HepG2 (cell line): ENCODE measurements at places on chromosomes 6 and 20. TPM values are rescaled to one million over a fixed set of nuclear protein-coding genes. Genes with fewer than 3 reads are reported as not detected.

DNA sequence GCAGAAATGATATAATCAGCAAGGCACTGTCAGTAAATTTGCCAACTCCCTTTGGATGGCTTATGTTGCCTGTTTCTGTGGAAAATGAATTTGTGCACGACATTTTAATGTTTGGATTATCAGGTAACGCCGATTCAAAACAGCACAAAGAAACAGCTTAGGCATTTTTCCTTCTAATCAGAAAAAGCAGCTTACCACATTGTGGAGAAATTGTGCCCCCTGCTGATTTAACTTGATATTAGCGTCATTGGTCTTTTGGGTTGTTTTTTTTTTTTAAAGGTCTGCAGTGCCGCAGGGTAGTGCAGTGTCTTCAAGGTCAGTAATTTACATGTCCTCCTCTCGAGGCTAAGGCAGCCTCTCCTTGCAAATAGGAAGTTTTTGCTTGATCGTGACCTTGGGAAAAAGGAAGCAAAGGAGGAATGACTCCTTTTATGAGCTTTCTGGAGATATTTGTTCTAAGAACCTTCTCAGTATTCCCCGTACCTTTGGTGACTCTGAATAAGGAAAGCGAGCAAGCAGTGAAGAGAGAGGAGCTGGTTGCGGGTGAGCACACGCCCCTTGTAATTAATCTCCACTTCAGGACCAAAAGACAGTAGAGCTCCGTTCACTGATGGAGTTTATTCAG lies 79.1 kb downstream of the ELOVL4 start:
- H3K27ac ChIP-seq = no peak overlapping the region
- no peaks in the 10 kb centered on the region for H3K27me3 ChIP-seq
- peak; percentile 54 for DNase-seq

DNA sequence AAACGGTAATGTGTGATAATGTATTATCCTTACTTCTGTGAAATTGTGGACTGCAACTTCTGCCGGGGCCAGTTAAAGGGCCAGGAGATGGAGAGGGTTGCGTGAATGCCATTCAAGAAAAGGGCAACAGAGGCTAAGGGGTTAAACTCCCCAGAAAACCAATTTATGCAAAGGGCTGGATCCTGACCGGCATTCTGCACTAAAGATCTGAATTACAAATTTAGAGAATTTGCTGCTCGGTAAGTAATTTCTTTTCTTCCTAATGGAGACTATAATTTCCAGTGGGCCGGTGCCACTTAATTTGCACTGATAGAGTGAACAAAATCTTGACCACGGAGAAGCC lies 130.1 kb downstream of the BCAS1 start:
- no peak overlapping the region for H3K27ac ChIP-seq
- no peaks in the 10 kb centered on the region for H3K36me3 ChIP-seq
- H3K4me1 ChIP-seq = peaks cover 80% of the 10 kb centered on the region
- H3K27me3 ChIP-seq = no peaks in the 10 kb centered on the region; the same call in 2 of the 3 replicates
- H3K4me3 ChIP-seq = no peak overlapping the region

GRCh38 chr20:20549704-20550103 lies 162.7 kb downstream of the RALGAPA2 start:
- H3K27ac ChIP-seq = no peak overlapping the region
- H3K4me3 ChIP-seq = no peak overlapping the region
- DNase-seq = peak; percentile 31
- H3K27me3 ChIP-seq = no peaks in the 10 kb centered on the region
- H3K36me3 ChIP-seq = peaks cover 6% of the 10 kb centered on the region
- H3K4me1 ChIP-seq = peaks cover 58% of the 10 kb centered on the region

C6orf89 gene
- total RNA-seq = 23.9 and 32.2 TPM in 2 replicates

DNA sequence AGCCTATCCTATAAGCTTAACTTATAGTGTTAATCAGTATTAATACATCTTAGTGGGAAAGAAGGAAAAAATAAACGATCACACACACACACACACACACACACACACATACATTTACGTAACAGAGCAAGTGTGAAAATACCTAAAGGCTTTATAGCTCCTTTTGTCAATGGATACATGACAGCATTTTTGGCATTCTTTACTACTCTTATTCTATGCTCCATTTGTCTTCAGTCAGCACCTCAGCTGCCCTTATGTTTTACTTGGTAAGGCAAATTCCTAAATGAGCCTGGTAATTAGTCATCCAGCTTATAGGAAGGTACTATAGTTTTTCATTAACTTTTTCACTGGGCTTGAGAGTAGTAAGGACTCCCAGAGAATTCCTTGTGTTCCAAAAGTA lies 25.1 kb upstream of the SLC17A3 start:
- peak; percentile 43 for DNase-seq
- H3K27ac ChIP-seq = peak overlapping the region; percentile 61
- H3K4me1 ChIP-seq = peaks cover 54% of the 10 kb centered on the region
- H3K36me3 ChIP-seq = no peaks in the 10 kb centered on the region
- H3K27me3 ChIP-seq = no peaks in the 10 kb centered on the region

DNA sequence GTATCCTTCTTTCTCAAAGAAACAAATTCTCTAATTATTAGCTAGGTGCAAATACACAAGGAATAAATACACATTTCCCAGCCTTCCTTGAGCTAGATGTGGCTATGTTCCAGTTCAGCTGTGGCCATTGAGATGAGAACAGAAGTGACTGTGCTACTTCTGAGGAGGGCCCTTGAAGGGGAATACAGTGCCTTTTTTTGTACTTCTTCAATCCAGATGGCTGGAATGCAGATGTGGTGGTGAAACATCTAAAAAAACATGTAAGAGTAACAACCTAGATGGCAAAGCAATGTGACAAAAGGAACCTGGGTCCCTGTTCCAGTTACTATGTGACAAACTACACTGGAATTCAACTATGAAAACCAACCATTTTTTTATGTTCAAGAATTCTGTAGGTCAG lies 115.4 kb upstream of the DST start:
- no peak overlapping the region for H3K4me3 ChIP-seq
- no peak for DNase-seq
- H3K27me3 ChIP-seq = no peaks in the 10 kb centered on the region
- no peaks in the 10 kb centered on the region for H3K36me3 ChIP-seq
- no peak overlapping the region for H3K27ac ChIP-seq

AP5S1 gene
- 23.2 and 23.7 TPM in 2 replicates for total RNA-seq

ADISSP gene
- 70.0 and 90.6 TPM in 2 replicates for total RNA-seq

CPNE5 gene
- not detected in 2 replicates for total RNA-seq

GRCh38 chr6:110034667-110035036 lies 56.5 kb downstream of the GPR6 start:
- H3K4me1 ChIP-seq = peaks cover 15% of the 10 kb centered on the region
- no peak for DNase-seq
- H3K36me3 ChIP-seq = no peaks in the 10 kb centered on the region
- no peak overlapping the region for H3K27ac ChIP-seq
- no peaks in the 10 kb centered on the region for H3K27me3 ChIP-seq
- no peak overlapping the region for H3K4me3 ChIP-seq

GRCh38 chr20:41559658-41560057 lies 58.5 kb downstream of the CHD6 start:
- H3K27me3 ChIP-seq = no peaks in the 10 kb centered on the region
- H3K27ac ChIP-seq = no peak overlapping the region
- no peak for DNase-seq
- no peak overlapping the region for H3K4me3 ChIP-seq
- peaks cover 54% of the 10 kb centered on the region for H3K4me1 ChIP-seq

SRSF12 gene
- 1.9 TPM in 2 replicates for total RNA-seq

- H3K36me3 ChIP-seq = no peaks in the 10 kb centered on the region
- DNase-seq = no peak
- no peaks in the 10 kb centered on the region for H3K27me3 ChIP-seq
- H3K4me3 ChIP-seq = no peak overlapping the region
Observed at GRCh38 chr20:39453890-39454289, 491.7 kb downstream of the DHX35 start.

- no peak overlapping the region for H3K4me3 ChIP-seq
- H3K27me3 ChIP-seq = peaks cover 27% of the 10 kb centered on the region; the same call in 1 of the 3 replicates
- no peak for DNase-seq
- no peak overlapping the region for H3K27ac ChIP-seq
Observed at GRCh38 chr20:889106-889505, 27.0 kb downstream of the ANGPT4 start.

- no peaks in the 10 kb centered on the region for H3K27me3 ChIP-seq
- H3K4me3 ChIP-seq = no peak overlapping the region
- H3K27ac ChIP-seq = no peak overlapping the region
- H3K4me1 ChIP-seq = no peaks in the 10 kb centered on the region
- no peak for DNase-seq
- no peaks in the 10 kb centered on the region for H3K36me3 ChIP-seq
Observed at GRCh38 chr6:39170860-39171259, 55.9 kb upstream of the SAYSD1 start.

LAMA2 gene
- 0.11 and 0.91 TPM in 2 replicates for total RNA-seq

DNA sequence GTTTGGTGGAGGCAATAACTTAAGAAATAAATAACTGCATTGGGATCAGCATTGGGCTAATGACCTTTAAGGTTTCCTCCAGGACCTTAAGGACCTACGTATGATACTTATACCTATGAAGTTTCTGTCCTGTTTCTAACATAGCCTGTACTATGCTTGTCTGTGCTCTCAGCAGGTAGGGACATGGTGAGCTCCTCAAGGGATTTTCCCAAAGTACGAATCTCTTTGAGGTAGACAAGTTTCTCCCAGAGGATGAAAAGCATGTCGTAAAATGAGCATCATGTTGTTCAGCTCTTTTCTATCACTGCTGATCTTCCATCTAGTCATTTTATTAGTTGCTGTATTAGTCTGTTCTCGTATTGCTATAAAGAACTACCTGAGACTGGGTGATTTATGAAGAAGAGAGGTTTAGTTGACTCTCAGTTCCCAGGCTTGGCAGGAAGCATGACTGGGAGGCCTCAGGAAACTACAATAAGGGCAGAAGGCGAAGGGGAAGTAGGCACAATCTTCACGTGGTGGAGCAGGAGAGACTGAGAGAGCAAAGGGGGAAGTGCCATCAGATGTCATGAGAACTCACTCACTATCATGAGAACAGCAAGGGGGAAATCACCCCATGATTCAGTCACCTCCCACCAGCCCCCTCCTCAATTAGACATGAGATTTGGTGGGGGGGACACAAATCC lies 77.8 kb upstream of the TGM3 start:
- no peak for DNase-seq
- H3K4me1 ChIP-seq = no peaks in the 10 kb centered on the region
- no peak overlapping the region for H3K27ac ChIP-seq
- no peaks in the 10 kb centered on the region for H3K27me3 ChIP-seq
- H3K36me3 ChIP-seq = no peaks in the 10 kb centered on the region
- H3K4me3 ChIP-seq = no peak overlapping the region

GRCh38 chr6:1181939-1182605 lies 129.8 kb upstream of the FOXQ1 start:
- peak overlapping the region; percentile 52 for H3K27ac ChIP-seq
- H3K36me3 ChIP-seq = peaks cover 9% of the 10 kb centered on the region; the same call in 2 of the 3 replicates
- no peak for DNase-seq

DNA sequence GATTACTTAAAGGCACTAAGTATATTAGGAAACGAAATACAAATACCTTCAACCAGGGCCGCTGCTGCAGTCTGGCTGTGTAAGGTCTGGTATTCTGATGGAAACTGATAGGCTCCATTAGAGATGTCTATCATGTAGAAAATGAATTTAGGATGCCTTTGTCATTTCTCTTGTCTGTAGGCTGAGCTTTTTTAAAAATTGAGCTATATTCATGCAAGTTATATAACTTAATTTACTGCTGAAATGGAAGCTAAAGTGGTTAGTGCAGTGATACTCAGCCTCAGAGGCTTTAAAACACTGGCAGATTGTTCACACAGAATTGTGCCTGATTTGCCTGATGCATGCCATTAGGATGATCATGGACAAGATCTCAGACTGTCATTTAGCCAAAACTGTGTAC lies 286.2 kb upstream of the QKI start:
- DNase-seq = no peak
- H3K4me3 ChIP-seq = no peak overlapping the region
- H3K36me3 ChIP-seq = no peaks in the 10 kb centered on the region
- no peaks in the 10 kb centered on the region for H3K4me1 ChIP-seq

GRCh38 chr20:47642624-47643023 lies 140.9 kb downstream of the NCOA3 start:
- DNase-seq = no peak
- H3K27me3 ChIP-seq = no peaks in the 10 kb centered on the region
- no peak overlapping the region for H3K4me3 ChIP-seq

HUS1B gene
- 0.40 TPM in 1 of 2 replicates, not detected in the other for total RNA-seq

ADGRF1 gene
- not detected in 2 replicates for total RNA-seq

GRCh38 chr6:16274885-16275589 lies 36.6 kb downstream of the GMPR start:
- H3K27ac ChIP-seq = no peak overlapping the region
- H3K4me1 ChIP-seq = peaks cover 15% of the 10 kb centered on the region
- H3K4me3 ChIP-seq = no peak overlapping the region
- peaks cover 17% of the 10 kb centered on the region; the same call in 2 of the 3 replicates for H3K27me3 ChIP-seq
- no peaks in the 10 kb centered on the region for H3K36me3 ChIP-seq
- no peak for DNase-seq

DNA sequence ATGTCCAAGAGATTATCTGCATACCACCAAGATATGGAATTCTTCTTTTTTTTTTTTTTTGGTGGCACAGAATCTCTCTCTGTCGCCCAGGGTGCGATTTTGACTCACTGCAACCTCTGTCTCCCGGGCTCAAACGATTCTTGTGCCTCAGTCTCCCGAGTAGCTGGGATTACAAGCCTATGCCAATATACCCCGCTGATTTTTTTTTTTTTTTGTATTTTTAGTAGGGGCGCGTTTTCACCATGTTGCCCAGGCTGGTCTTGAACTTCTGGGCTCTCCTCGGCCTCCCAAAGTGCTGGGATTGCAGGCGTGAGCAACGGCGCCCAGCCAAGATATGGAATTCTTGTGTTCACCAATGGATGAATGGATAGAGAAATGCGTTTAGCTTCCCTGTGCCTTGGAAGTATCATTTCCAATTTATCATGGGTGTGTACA lies 31.0 kb downstream of the POM121L2 start:
- peaks cover 24% of the 10 kb centered on the region for H3K4me1 ChIP-seq
- no peaks in the 10 kb centered on the region for H3K36me3 ChIP-seq
- H3K27ac ChIP-seq = no peak overlapping the region
- H3K4me3 ChIP-seq = peak overlapping the region; percentile 80
- H3K27me3 ChIP-seq = no peaks in the 10 kb centered on the region
- no peak for DNase-seq

- DNase-seq = no peak
- H3K36me3 ChIP-seq = no peaks in the 10 kb centered on the region
- no peak overlapping the region for H3K4me3 ChIP-seq
- no peaks in the 10 kb centered on the region for H3K4me1 ChIP-seq
- H3K27ac ChIP-seq = no peak overlapping the region
- H3K27me3 ChIP-seq = no peaks in the 10 kb centered on the region
Observed at GRCh38 chr20:15642109-15642508, 931.1 kb downstream of the KIF16B start.

GNAS-AS1 gene
- not detected in 2 replicates for total RNA-seq

DNA sequence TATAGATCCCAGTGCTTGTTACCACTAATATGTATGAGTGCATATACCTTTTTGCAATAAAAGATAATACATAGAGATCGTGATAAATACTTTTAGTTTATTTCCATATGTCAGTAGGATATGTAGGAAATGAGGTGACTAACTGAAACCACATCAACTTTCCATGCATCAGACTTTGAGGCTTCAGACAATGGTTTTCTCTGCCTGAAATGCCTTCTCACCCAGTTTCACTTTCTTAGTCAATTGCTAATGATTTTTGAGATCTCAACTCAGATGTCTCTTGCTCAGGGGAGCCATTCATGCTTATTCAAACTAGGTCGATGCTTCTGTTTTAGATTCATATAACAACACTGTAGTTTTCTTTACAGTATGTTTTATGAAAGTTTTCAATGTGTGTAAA lies 626.6 kb upstream of the ADGRB3 start:
- DNase-seq = no peak
- H3K4me1 ChIP-seq = no peaks in the 10 kb centered on the region
- no peaks in the 10 kb centered on the region for H3K36me3 ChIP-seq
- H3K27me3 ChIP-seq = no peaks in the 10 kb centered on the region
- no peak overlapping the region for H3K4me3 ChIP-seq
